ENCODE measurements at places on chromosomes 3 and 15. TPM values are rescaled to one million over a fixed set of nuclear protein-coding genes. Genes with fewer than 3 reads are reported as not detected.

Gene IL5RA
- total RNA-seq: not detected

Gene SHF
- 1.7 TPM for total RNA-seq

Gene LDHAL6B
- not detected for total RNA-seq

DNA sequence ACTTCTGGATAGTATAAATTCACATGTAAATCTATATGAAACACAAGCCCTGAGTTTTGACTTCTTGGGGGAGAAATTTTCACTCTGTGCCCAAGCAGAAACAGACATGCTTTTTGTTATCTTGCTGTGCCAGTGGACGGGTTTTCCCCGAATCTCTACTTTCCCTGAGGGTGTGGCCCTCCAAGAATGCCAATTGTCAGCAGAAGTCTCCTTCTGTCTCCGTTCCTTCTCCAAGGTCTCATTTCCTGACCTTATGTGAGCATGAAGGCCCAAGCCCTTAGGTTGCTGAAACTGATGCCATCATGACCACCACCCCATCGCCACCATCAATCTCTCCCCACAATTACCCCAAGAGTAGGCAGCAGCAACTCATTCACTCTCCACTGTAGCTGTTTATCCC is 253.8 kb downstream of the XXYLT1 start:
- peaks cover 4% of the 10 kb centered on the region for H3K4me1 ChIP-seq
- DNase-seq: no peak
- no peaks in the 10 kb centered on the region for H3K36me3 ChIP-seq

Gene TRAT1
- total RNA-seq: 165 TPM

Measured in activated CD4-positive, alpha-beta memory T cell treated with anti-CD3 and anti-CD28 coated beads, Interleukin-2, amount 10 ng/mL, durations not matched to agents 7 days and 5 days (primary cell).